ENCODE measurements at places on chromosomes 7 and 10. TPM values are rescaled to one million over a fixed set of nuclear protein-coding genes. Genes with fewer than 3 reads are reported as not detected.

Gene BLNK
- polyA plus RNA-seq = 1.9 TPM

Gene IFIT1B
- not detected for polyA plus RNA-seq

GRCh38 chr10:35335133-35336083 is 901 bp upstream of the CCNY start:
- no peak for DNase-seq

GRCh38 chr10:92830478-92831389 is 17.6 kb upstream of the EXOC6 start:
- DNase-seq = peak; percentile 26

Gene IGFBP1
- polyA plus RNA-seq = not detected

DNA sequence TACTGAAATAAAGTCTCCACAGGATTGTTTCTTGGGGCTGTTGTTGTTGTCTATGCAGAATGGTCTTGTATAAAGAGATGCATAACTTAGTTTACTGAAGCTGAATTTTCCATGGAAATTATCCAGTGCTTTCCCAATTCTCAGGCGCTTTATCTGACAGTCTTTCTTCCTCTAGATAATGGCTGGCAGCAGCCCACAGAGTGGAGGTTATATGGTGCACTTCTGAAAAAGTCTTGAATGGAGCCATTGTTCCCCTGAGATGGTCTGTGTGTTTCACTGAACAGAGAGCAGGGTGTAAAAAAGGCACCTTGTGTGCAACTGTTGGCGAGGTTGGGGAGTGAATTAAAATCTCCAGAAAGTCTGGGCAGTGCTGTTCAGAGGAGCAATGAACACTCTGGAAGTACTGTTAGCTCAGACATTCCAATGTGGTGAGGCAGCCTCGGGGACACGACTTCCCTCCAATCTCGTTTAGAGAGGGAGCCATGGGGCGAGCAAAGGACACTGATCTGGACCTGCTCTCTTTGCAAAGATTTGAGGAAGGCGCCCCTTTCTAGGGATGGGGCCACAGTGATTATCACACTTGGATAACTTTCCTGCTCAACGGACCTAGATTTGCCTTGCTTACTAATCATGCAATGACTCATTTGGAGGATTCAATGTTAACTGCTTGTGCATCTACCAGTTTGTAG is 2.0 kb upstream of the PLCE1 start:
- no peak for DNase-seq

Gene CABCOCO1
- not detected for polyA plus RNA-seq
